ENCODE measurements at places on chromosomes 11 and 22. TPM values are rescaled to one million over a fixed set of nuclear protein-coding genes. Genes with fewer than 3 reads are reported as not detected.

BATF2 gene
- total RNA-seq, result not detected

LYVE1 gene
- not detected for total RNA-seq

CD3E gene
- total RNA-seq, result 364 TPM

ALX4 gene
- total RNA-seq, result not detected

E2F8 gene
- total RNA-seq, result 16.2 TPM

CCDC81 gene
- 0.16 TPM for total RNA-seq

All from activated naive CD8-positive, alpha-beta T cell treated with anti-CD3 and anti-CD28 coated beads for 36 hours (primary cell).